ENCODE measurements at places on chromosomes 11 and 22.
A peak's percentile ranks its signal among the peaks of the same experiment; 100 is the strongest.

DNA sequence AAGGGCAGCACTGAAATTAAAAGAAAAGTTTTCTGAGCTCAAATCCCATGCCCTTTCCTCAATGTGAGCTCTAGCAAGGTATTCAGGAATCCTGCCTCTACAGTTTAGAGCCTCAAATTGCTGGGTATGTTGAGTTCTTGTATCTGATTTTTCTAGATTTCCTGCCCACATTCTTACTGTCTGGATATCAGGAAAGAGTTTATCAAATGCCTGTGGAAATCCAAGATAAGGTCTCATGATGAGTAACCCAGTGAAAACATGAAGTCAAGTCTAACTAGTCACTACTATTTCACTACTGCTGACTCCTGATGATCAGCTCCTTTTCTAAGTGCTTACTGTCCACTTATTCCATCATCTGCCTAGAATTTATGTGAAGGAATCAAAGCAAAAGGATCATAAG, 29.8 kb downstream of the LIMK2 start:
- DNase-seq: peak; percentile 24

DNA sequence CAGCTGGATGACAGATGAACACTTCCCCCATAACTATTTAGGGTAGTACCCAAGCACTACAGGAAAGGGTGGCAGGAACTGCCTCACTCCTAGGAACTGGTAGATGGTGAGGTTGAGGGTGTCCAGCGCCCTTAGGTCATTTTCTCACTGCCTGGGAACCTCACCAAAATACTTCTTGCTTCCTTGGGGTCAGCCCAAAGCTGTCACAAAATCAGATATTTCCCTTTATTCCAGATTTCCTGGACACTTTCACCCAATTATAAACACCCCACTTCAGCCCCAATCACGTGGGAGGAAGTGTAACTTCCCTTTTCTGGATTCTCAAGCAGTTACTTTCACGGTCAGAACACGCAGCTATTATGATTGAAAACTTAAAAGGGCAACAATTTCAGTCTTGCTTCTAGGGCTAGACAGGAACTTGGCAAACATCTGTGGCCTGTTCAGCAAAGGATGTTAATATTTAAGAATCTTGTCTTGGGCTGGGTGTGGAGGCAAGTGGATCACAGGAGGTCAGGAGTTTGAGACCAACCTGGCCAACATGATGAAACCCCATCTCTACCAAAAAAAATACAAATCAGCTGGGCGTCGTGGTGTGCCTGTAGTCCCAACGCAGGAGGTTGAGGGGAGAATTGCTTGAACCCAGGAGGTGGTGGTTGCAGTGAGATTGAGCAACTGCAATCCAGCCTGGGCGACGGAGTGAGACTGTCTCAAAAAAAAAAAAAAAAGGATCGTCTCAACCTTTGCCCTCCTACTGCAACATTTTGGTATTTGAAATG, 4.0 kb downstream of the FTH1 start:
- DNase-seq: peak; percentile 71

DNA sequence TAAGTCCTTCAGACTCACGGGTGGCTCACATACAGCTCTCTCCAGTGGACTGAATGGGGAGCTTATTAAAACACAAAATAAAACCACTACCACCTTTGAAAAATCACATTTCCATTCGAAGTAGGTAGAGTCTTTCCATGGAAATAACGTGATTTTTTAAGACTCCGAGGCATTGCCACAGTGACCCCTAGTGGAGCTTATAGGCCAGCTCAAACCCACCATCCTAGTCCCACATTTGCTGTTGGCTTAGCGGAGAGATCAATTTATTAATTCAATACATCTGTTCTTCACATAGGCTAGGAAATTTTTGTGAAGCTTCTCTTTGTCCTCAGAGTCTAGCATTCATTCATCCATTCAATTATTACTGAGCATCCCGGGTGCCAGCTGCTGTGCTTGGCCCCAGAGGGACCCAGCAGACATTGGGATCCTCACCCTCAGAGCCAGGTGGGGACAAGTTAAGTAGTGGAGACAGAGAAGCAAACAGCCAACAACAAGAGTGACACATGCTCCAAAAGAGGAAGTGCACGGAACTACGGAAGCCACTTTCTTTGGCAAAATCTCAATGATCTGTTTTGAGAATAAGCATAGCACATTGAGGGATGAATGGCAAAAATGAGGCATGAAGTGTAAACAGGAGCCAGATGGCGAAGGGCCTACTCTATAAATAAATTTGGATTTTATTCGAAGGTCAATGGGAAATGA, 10.2 kb upstream of the P4HA3 start:
- DNase-seq: peak; percentile 64

- DNase-seq: no peak
These were observed 803.5 kb downstream of the BRD1 start for GRCh38 chr22:49023879-49024774.

- DNase-seq: no peak
These were observed 9.8 kb downstream of the TOLLIP start for GRCh38 chr11:1299621-1300020.

- no peak for DNase-seq
These were observed 47.2 kb downstream of the CHRDL2 start for GRCh38 chr11:74683941-74684481.

DNA sequence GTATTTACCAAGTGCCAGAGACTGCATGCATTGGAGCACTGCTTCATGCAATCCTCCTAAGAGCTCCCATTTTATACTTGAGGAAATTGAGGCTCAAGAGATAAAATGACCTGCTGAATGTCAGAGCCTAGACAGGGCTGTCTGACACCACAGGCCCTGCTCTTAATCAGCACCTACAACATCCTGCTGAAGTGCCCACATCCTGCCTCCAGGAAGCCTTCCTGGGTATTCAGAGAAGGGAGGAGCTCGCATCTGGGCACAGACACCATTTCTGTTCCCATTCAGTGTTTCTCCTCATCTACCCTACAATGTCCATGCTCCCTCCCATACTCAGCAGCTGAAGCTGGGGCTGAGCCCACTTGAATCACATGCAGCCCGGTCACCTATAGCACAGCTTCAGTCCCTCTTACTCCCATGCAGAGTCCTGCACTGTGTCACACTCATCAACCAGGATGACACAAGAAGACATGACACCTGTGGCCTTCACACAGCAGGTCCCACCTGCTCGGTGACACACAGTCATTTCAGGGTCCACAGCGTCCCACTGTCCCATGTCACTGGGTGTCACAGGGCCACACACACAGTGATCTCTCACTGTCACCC, 53.1 kb downstream of the PDE2A start:
- no peak for DNase-seq

DNA sequence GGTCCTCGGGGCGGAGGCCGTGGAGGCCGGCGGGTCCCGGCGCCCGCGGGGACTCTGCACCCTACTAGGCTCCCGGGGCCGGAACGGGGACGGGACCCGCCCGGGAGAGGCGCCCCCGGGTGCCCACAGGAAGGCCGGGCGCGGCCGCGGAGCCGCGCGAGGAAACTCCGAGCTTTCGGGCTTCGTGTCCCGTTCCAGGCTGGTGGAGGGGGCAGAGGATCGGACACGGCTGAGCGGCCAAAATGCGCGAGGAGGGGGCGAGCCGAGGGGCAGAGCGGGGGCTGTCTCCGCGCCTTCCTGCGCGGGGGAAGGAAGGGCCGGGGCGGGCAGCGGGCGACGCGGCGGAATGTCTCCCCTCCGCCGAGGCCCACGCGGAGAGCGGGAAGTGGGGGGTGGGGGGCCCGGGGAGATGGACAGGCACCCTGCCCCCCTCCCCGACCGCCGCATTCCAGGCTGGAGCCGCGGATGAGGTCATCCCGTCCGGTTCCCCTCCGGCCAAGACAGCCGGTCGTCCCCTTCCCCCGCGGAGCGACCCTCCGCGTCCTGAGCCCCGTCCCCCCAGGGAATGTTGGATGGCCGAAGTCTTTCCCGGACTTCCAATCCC, 430 bp downstream of the CDC42EP1 start:
- no peak for DNase-seq

- no peak for DNase-seq
These were observed 31.7 kb downstream of the MCM5 start for GRCh38 chr22:35431483-35432227.

- peak; percentile 6 for DNase-seq
These were observed 14.4 kb downstream of the KCNJ5 start for GRCh38 chr11:128905345-128906184.

DNA sequence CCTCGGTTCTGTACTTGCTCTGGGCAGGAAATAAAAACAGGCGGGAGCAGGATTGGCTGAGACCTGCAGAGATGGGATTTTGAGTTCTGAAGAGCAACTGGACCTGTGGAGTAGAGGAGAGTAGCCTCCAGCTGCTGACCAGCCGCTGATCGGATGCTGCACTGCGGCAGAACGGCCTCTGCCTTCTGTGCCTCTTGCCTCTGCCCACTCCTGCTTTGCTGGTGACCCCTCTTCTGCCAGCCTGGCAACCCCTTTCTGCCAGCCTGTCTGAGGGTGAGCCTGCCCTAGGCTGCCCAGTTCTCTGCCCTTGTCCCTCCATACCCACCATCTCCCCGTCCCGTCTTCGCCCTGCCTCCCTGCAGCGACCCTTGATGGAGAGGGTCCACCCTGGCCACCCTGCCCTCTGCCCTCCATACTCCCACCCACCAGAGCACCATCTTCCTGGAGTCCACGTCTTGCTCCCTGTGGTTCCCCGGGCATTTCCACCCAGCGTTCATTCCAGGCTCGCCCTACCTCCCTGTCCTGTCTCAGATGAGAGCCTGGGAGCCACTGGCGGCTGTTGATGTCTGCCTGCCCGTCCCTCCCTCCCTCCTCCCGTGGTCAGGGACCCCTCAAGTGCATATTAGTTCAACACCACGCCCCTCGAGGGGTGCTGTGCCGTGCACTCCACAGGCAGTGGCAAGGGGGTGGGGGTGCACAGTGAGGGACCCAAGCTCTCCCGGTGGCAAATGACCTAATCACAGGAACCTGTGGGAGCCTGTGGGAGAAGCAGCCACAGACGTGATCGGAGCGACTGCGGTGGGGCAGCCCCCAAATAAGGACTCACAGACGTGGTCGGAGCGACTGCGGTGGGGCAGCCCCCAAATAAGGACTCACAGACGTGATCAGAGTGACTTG, 863.3 kb downstream of the TBC1D22A start:
- DNase-seq: no peak

GRCh38 chr11:45930031-45930794, 7.8 kb downstream of the LARGE2 start:
- no peak for DNase-seq

- peak; percentile 75 for DNase-seq
These were observed 3.2 kb downstream of the ARVCF start for GRCh38 chr22:20013382-20013871.

DNA sequence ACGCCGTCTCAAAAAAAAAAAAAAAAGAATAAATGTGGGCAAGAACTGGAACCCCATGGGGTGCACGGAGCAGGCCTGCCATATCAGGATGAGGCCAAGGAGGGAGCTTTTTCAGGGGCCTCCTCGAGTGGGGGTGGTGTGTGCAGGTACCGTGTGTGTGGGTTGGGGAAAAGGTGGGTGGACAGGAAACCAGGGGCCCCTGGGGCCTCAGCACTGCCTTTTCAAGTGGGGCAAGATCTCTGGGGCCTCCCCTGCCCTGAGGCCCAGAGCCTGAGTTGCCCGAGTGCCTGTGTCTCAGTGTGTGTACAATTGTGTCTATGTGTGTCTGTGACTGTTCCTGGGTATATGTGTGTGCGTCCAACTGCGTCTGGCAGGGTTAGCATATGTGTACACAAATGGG, 23.8 kb downstream of the TEF start:
- DNase-seq: no peak

DNA sequence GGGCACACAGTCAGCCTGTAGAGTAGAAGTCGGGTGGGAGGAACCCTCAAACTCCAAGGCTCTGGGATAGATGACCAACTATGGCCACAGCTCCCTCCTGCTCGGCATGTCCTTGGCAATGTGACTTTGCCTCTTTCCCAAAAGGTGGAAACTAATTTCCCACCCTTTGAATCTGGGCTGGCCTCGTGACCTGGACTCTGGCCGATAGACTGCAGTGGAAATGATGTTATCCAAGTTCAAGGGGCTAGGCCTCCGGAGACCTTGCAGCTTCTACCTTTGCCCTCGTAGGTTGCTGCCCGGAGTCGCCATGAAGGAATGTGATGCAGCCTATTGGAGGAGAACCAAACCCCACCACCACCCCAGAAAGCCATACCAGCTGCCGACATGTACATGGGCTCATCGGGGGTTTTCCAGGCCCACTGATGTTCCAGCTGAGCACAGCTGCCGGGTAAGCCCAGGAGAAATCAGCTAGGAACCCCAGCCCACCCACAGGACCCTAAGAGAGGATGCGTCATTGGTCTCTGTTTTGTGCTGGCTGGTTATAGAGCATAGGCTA, 30.4 kb downstream of the KCNJ4 start:
- DNase-seq: no peak

GRCh38 chr11:113091481-113091780, 130.2 kb downstream of the NCAM1 start:
- no peak for DNase-seq

DNA sequence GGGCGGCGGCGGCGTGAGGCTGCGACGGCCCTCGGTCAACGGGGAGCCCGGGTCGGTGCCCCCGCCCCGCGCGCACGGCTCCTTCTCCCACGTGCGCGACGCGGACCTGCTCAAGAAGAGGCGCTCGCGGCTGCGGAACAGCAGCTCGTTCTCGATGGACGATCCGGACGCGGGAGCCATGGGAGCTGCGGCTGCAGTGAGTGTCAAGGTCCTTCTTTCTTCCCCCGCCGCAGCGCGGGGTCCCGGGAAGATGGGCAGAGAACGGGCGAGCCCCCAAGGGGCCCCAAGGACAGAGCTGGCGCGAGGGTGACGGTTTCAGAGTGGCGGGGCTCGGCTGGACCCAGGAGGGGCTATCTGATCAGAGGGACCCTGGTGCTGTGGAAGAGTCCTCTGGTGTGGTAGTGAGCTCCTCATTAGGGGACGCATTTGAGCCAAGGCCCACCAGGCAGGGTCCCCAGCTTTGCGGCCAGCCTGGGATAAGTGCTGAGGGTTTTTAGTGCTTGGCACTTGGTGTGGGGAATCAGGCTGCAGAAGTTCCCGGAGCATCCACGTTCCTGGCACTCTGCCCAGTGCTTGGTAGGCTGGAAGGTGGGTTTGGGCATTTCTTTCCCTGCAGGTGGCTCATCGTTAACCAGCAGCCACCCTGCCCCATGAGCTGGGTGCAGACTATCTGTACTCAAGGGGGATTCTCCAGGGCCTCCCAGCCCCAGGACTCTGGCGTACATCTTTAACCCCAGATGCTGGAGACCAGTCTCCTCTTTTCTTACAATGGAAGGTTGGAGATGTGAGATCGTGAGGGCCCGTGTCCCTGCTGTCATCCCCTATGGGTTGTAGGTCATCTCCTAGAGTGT, 9.8 kb downstream of the EHBP1L1 start:
- DNase-seq: no peak

All from erythroblast (primary cell).